ENCODE measurements at places on chromosomes 12 and 14.

DNA sequence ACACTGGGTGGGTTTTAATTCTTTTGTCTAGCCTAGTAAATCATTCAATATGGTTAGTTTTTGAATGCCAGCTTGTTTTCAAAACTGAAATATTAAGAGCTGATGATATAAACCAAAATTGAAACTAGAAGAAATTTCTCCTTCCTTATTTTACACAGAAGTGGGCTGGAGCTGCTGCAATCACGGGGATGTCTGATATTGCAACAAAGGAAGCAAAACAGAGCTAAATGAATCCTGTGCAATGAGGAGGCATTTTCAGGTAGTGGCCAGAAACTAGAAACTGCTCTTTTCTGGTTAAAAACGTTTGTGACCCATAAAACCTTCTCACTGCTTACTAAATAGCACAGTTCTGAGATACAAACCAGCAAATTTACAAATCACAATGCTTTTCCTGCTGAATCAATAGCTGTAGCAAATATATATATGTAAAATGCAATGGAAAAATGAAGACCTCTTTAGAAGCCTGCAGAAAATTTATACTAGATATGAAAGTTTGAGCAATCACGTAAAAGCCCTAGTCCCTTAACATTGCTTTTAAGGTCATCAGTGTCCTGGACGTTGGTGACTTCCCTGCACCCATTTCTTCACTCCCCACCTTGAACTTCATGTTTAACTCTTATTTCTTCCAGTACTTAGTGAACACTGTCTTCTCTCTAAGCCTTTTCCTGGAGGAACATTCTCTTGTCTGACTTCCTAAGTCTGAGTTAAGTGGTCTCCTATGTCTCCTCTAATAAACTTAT lies 15.9 kb upstream of the LRRK2 start:
- DNase-seq: no peak

DNA sequence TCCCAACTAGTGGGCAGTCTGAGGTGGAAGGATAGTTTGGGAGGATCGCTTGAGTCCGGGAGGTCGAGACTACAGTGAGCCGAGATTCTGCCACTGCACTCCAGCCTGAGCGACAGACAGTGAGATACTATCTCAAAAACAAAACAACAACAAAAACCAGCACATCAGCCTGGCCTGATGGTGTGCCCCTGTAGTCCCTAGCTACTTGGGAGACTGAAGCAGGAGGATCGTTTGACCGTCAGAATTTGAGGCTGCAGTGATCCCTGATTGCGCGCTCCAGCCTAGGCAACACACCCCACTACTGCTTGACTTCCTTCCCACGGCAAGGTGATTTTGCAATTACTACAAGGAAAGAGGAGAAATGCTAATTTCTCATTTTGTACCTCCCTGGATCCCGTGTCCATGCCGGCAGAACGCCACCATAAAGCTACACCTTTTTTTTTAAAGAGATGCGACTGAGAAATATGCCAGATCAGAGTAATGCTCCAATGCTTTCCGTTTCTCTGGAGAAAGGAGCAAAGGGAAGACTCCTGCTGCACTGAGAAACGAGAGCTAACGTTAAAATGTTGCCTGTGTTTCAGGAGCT lies 672 bp upstream of the SCFD1 start:
- DNase-seq: peak; percentile 17

DNA sequence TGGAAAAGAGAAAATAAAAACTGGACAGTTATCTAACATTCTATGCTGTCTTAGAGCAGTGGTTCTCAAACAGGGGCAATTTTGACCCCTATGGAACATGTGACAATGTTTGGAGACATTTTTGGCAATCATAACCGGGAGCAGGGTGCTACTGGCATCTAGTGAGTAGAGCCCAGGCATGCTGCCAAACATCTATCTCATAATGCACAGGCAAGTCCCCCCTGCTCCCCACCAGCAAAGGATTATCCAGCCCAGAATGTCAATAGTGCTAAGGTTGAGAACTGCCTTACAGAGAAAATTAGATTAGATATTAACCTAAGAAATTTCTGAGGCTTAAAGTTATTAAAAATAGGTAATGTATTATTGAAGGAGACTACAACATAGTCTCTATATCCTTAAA lies 22.9 kb upstream of the CATSPERB start:
- no peak for DNase-seq

GRCh38 chr12:46749322-46749721 lies 76.5 kb downstream of the SLC38A4 start:
- no peak for DNase-seq

- no peak for DNase-seq
Measured at GRCh38 chr14:55721353-55721752, 141.3 kb downstream of the KTN1 start.

DNA sequence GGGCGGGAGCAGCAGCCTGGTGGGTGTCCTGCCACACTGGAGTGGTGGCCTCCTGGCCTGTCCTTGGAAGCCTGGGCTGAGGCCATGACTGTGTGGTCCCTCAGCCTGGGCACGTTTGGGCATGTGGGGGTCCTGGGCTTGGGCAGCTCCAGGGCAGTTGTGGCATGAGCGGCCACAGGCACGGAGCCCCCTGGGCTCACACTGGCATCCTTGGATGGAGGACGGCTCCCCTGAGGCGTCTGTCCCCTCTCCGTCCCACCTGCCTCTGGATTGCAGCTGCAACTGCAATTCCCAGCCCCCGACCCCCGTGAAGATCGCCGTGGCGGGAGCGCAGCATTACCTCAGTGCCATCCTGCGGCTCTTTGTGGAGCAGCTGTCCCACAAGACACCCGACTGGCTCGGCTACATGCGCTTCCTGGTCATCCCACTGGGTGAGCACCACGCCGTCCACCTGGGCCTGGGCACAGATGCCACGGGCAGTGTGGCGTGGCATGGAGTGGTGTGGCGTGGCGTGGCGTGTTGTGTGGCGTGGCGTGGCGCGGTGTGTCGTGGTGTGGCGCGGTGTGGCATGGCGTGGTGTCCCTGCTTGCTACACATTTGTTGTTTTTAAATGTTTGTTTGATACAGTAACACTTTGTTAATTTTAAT lies 15.1 kb upstream of the TEX22 start:
- no peak for DNase-seq

All from anterior cingulate cortex (tissue), 58 donors.